ENCODE measurements at places on chromosomes 12 and 14.

GRCh38 chr14:90023176-90023896, 38.5 kb upstream of the KCNK13 start:
- DNase-seq: no peak

DNA sequence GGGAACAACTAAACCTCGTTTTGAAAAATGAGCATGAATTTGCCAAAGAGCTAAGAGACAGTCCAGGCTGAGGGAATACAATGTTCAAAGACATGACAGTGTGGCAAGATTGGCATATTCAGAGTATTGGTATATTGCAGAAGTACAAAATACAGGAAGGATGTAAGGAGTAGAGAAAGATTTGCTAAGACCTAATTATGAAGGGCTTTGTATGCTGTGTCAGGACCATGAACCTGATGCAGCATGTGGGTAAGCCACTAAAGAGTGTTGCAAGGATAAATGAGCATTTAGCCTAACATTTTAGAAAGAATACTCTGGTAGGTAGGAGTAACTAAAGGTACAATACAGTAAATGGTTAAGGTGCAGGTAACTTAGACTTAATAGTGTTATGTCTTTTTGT, 65.1 kb downstream of the KTN1 start:
- DNase-seq: no peak

- no peak for DNase-seq
These were observed 38.3 kb upstream of the FAR2 start for GRCh38 chr12:29110506-29111442.

DNA sequence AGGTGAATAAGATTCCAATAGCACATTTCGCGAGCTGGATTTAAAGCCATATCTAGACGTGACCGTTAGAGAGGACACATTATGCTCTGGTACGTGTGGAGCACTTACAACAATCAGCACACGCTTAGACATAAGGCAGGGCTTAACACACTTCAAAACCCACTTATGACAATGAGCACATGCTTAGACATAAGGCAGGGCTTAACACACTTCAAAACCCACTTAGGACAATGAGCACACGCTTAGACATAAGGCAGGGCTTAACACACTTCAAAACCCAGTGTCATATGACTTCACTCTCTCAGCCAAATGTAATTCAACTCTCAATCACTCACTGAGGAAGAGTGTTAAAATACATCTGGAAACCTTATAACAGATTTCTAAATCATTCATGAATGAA, 11.2 kb upstream of the PLD4 start:
- no peak for DNase-seq

DNA sequence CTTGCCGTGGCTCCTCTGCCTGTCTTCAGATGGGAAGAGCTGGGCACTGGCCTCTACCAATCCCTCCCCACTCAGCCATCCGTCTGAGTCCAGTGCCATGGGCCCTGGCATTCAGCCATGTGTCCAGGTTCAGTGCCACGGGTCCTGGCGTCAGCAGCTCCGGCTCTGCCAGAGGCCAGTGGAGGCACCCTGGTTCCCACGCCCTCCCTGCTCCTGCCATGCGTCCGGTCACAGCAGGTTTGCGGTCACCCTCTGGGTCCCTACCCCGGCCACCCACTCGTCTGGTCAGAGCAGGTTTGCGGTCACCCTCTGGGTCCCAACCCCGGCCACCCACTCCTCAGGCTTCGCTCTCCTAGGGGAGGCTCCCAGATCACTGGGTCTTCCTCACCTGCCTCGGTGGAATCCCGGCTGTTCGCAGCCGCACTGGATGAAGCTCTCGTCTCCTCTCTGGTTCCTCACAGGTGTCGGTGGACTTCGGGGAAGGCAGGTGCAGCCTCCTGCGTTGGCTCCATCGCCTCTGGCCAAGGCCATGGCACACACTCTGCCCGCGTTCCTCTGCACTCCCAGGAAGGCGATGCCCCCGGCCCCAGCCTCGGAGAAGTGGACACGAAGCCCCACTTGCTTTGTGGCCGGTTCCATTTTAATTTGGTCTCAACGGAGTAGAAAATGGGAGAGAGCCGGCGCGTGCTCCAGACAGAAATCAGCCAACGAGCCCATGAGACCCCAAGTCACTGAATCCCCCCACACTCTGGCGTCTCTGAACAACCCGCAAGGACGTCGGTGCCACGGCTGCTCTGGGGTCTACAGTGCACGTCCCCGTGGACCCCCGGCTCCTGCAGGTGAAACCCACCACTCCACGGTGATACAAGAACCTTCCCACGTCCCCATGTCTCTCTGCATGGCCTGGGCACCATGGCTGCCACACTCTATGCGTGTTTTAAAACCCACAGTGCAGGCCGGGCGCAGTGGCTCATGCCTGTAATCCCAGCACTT, 47.8 kb upstream of the FBRSL1 start:
- DNase-seq: no peak

GRCh38 chr12:11705010-11705409, 55.5 kb downstream of the ETV6 start:
- DNase-seq: no peak

DNA sequence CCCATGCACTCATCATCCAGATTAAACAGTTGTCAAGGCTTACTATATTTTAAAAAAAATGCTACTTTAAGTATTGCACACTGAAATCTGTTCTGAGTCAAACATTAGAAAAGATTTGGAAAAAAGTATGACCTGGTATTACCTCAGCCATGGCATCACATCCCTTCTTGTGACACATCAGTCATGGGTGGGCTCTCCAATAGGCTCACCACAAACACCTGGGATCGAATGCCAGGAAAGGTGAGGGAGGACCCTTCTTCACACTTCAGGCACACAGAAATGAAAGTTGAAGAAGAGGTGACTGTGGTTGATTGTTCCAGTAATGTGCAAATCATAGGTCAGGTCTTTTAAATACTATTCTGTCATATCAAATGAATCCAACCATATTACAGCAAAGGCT, 36.6 kb upstream of the GZMB start:
- no peak for DNase-seq

GRCh38 chr14:28870033-28870564, 103.5 kb downstream of the FOXG1 start:
- no peak for DNase-seq

DNA sequence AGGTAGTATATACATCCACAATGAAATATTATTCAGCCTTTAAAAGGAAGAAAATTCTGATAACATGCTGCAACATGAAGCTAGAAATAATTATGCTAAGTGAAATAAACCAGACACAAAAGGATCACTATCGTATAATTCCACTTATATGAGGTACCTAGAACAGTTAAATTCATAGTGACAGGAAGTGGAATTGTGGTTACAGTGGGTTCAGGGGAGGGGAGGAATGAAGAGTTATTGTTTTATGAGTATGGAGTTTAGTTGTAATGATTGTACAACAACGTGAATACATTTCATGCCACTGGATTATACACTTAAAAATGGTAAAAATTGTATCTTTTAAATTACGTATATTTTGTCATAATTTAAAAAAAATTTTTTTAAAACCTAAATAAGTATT, 21.0 kb downstream of the EEA1 start:
- DNase-seq: no peak
